Skin of body (tissue), 3 donors: ENCODE measurements at places on chromosomes 6 and 20. TPM values are rescaled to one million over a fixed set of nuclear protein-coding genes. Genes with fewer than 3 reads are reported as not detected.

RAB44 gene
- 0.59 TPM for total RNA-seq

DUSP15 gene
- total RNA-seq = 3.2 TPM

NOX3 gene
- not detected for total RNA-seq

GRCh38 chr6:143183666-143184065, 123.0 kb downstream of the AIG1 start:
- DNase-seq = no peak

- peak; percentile 14 for DNase-seq
These were observed 105.8 kb downstream of the CD109 start for GRCh38 chr6:73801652-73802268.

DNA sequence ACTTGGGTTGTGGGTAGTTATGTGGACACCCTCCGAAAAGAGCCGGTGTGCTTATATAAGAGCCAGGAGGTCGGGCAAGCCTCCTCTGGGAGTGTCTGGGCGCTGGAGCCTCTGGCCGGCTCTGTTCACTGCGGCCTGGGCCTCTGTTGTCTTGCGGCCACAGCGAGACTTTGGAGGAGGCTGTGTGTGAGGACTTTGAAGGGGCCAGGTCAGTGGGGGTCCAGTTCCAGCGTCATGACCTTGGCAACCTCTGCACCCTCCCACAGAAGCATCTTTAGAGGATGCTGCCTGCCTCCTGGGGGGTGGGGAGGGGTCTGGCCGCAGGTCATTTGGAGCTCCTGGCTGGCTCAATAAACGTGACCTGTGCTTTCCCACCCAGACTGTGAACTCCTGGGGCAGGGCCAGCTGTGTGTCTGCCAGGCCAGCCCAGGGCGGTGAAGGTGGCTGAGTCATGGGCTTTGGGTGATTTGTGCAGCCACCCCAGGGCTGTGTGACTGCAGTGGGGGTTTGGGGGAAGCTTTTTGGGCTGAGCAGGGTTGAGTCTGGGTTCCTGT, 1.2 kb downstream of the TCEA2 start:
- no peak for DNase-seq
